ENCODE measurements at places on chromosomes 13 and 19.

DNA sequence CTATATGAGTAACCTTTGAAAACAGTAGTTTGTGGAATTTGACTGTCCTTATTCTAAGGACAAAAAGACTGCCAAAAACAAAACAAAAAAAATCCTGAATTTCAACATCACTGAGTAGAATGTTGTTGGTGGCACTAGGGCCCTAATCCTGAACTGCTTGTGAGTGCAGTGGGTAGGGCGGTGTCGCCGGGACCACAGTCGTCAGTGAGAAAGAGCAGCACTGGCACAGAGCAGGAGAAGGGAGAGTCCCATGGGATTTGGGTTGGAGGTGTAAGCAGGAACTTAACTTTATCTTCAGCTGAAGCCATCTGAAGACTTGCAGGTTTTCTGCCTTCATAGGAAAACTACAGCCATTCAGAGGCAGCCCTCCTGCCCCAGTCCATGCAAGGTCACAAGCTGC, 5.6 kb downstream of the PCID2 start:
- H3K4me1 ChIP-seq = peaks cover 13% of the 10 kb centered on the region
- no peaks in the 10 kb centered on the region for H3K27me3 ChIP-seq
- no peak overlapping the region for H3K27ac ChIP-seq
- peaks cover 10% of the 10 kb centered on the region for H3K36me3 ChIP-seq
- no peak for DNase-seq

- H3K36me3 ChIP-seq = no peaks in the 10 kb centered on the region
- no peak for DNase-seq
- H3K4me1 ChIP-seq = peaks cover 12% of the 10 kb centered on the region
- no peak overlapping the region for H3K27ac ChIP-seq
- H3K27me3 ChIP-seq = no peaks in the 10 kb centered on the region
Measured at GRCh38 chr13:99435998-99436397, 65.3 kb upstream of the TM9SF2 start.

DNA sequence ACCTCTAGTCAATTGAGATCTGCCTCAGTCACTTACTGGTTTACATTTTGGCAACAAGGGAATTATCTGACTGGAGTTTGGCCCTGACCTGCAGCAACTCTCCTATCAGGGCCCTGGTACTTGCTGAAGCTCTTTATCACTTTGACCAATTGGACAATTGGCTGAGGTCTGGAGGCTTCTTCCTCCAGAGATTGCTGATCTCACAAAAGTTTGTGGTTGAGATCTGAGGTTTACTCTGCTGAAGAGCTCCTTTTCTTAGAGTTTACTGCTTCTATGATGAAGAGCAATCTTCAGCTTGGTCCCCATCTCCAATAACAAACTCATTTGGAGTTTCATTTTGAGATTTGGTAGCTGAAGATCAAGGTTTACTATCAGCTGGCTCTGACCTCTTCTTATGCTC, 276.9 kb upstream of the SGCG start:
- no peaks in the 10 kb centered on the region for H3K4me1 ChIP-seq
- H3K27ac ChIP-seq = no peak overlapping the region
- H3K27me3 ChIP-seq = no peaks in the 10 kb centered on the region
- no peak overlapping the region for H3K4me3 ChIP-seq
- H3K36me3 ChIP-seq = no peaks in the 10 kb centered on the region
- no peak for DNase-seq

GRCh38 chr19:6458695-6459261, 814 bp downstream of the SLC25A23 start:
- no peak overlapping the region for H3K27ac ChIP-seq
- H3K36me3 ChIP-seq = peaks cover 12% of the 10 kb centered on the region
- peak overlapping the region; percentile 74 for H3K4me3 ChIP-seq
- H3K4me1 ChIP-seq = peaks cover 8% of the 10 kb centered on the region
- no peaks in the 10 kb centered on the region for H3K27me3 ChIP-seq

- no peak overlapping the region for H3K4me3 ChIP-seq
- H3K36me3 ChIP-seq = no peaks in the 10 kb centered on the region
- H3K27me3 ChIP-seq = no peaks in the 10 kb centered on the region
- H3K27ac ChIP-seq = no peak overlapping the region
- no peak for DNase-seq
- H3K4me1 ChIP-seq = no peaks in the 10 kb centered on the region
Measured at GRCh38 chr13:57665481-57665880, 33.9 kb downstream of the PCDH17 start.

DNA sequence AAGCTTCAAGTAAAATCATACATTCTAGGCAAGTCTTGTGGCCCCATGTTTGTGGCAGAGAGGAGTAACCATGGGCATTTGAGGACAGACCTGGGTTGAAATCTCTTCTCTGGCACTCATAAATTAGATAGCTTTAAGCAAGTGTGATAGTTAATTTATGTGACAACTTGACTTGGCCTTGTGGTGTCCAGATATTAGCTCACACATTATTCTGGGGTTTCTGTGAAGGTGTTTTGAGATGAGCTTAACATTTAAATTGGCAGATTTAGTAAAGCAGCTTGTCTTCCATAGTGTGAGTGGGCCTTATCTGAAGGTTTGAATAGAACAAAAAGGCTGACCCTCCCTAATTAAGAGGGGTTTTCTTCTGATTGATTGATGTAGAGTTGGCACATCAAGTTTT, 161.4 kb upstream of the SPRY2 start:
- DNase-seq = no peak
- no peak overlapping the region for H3K4me3 ChIP-seq
- H3K27ac ChIP-seq = no peak overlapping the region
- no peaks in the 10 kb centered on the region for H3K4me1 ChIP-seq

DNA sequence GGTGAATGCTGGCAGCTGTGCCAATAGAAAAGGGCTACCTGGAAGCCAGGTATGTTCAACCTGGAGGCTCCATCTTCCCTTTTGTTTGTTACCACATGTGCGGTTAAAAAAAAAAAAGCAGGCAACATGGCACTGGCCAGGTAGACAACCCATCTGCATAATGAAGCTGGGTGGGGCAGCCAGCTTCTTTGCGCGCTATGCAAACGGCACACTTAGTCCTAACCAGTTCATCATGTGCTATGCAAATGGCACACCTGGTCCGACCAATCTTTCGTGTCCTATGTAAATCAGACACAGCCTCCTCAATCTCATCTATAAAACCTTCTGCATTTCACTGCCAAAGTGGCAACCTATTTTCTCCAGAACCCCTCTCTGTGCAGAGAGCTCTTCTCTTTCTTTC, 11.3 kb upstream of the IGSF23 start:
- H3K27me3 ChIP-seq = no peaks in the 10 kb centered on the region
- peaks cover 8% of the 10 kb centered on the region for H3K4me1 ChIP-seq
- peak; percentile 74 for DNase-seq
- no peaks in the 10 kb centered on the region for H3K36me3 ChIP-seq
- H3K27ac ChIP-seq = no peak overlapping the region
- no peak overlapping the region for H3K4me3 ChIP-seq

- no peaks in the 10 kb centered on the region for H3K36me3 ChIP-seq
- peaks cover 11% of the 10 kb centered on the region for H3K4me1 ChIP-seq
- no peaks in the 10 kb centered on the region for H3K27me3 ChIP-seq
- DNase-seq = no peak
- no peak overlapping the region for H3K27ac ChIP-seq
Measured at GRCh38 chr13:113937527-113938180, 36.2 kb downstream of the C13orf46 start.

All from trophoblast cell (in vitro differentiated cells and primary cell).